ENCODE measurements at places on chromosomes 3 and 15.

DNA sequence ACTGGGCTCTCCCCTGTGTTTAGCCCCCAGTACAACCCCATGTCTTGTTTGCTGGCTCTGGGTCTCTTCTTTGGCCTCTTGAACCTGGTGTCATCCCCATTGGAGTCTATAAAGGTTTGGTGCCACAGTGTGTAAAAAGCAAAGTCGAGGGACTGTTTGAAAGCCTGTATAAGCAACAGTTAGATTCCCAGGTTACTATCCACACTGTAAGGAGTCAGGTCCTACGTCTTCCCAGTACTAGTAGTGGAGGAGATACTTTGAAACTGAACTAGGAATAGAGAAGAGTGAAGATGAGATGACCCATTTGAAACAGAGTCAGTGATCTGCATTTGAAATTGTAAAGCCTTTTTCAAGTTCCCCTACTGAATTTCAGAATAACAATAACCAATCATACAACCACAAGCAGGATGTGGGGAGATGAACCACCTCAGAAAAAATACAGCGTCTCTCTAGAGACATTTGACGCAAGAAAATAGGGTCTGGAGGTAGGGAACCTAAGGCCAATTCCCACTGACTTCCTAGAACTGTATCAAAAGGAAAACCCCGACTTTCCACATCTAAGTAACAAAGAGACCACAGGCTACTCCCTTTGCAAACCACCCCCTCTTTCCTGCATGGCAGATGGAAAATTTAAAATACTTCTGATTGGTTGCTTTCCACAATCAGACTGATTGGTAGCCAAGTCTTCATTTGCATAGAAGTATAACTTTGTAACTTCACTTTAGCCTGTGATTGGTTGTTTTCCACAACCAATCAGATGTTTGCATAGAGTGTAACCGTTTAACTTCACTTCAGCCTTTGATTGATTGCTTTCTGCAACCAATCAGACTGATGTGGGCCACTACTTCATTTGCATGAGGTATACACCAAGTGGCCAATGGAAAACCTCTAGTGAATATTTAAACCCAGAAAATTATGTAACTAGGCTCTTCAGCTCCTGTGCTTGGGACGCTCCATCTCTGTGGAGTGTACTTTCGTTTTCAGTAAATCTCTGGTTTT is 49.9 kb upstream of the NEDD4 start:
- DNase-seq: no peak

DNA sequence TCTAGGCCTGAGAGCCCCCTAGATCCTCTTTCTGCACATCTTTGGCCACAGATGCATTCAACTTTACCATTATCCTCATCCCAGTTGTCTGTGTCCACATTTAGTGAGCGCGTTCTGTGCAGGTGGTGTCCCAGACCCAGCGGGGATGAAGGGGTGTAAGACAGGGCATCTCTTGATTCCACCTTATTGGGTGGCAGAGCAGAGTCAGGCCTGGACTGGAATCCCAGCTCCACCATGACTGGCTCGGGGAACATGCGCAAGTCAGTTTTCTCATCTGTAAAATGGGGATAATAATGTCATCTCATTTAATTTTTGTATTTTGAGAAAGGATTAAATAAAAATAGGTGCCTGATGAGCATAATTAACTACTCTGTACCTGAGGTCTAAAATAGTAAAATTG is 7.8 kb downstream of the SMAD6 start:
- no peak for DNase-seq

GRCh38 chr3:48429960-48430707 is at the start of gene PLXNB1:
Gene PLXNB1, minus strand, starts transcription at chr3:48430086. Its CDS starts 5,475 bp downstream, at chr3:48424611.
- peak; percentile 84 for DNase-seq

GRCh38 chr15:74172701-74173379 is 670 bp upstream of the ISLR start:
- peak; percentile 67 for DNase-seq

DNA sequence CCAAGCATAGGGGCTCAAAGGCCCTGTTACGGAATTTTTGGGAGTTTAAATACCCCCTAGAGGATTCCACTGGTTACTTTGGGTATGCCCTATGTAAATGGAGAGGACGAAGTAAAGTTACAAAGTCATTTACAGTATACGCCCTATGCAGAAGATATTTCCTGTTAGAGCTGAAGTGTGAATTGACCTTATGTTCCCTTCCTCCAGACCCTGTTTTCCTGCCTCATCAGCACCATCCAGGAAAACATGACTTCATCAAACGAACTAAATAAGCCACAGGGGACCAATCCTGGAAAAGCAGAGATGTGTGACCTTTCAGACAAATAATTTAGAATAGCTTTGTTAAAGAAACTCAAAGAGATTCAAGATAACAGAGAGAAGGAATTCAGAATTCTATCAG is 177.4 kb downstream of the SQOR start:
- no peak for DNase-seq

DNA sequence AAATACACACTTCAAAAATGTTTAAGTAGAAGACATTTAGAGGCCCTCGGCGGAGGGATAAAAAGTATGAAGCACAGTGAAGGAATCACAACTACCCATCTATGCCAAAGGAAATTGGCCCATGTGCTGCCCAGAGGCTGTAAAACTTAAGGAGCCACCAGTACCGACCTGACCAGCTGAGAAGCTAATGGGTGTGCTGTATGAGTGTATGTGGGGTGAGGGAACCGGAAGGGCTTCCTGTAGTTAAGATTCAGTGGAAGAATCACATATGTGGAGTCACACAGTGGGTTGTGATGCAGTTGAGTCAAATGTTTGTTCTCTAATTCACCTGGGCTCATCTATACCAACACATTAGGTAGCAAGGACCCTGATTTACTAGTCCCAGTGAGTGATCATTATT is 516.0 kb upstream of the IL12A start:
- DNase-seq: no peak

DNA sequence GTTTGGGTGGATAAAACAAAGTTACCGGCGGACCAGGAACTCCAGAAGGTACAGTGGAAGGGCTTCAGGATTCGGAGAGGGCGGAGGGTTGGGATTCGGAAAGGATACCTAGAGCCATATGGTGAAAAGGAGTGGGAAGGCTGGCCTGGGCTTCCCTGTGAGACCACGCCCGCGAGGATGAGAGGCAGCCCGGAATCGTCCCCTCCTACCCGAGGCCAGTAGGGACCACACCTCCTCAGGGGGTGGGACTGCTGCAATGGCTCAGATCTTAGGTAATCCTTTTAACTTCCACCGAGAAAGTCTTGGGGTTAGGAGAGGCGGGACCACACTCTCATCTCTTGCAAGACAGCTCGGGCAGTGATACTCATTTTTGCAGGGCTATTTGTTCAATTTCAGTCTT is 511.3 kb downstream of the OCA2 start:
- DNase-seq: no peak

GRCh38 chr3:194811118-194811517 is 125.4 kb downstream of the FAM43A start:
- DNase-seq: no peak

- peak; percentile 29 for DNase-seq
Measured at GRCh38 chr15:74489518-74490338, 28.8 kb upstream of the UBL7 start.
